Stimulated activated CD4-positive, alpha-beta T cell treated with anti-CD3 and anti-CD28 coated beads, Interleukin-15, amount 100 ng/mL, for 1 hour (primary cell): ENCODE measurements at places on chromosomes 16 and 17.
A peak's percentile ranks its signal among the peaks of the same experiment; 100 is the strongest.

- no peak for DNase-seq
Measured at GRCh38 chr16:83835586-83836566, 28.1 kb downstream of the HSBP1 start.

GRCh38 chr17:14672830-14673229 is 371.9 kb downstream of the HS3ST3B1 start:
- DNase-seq = no peak

DNA sequence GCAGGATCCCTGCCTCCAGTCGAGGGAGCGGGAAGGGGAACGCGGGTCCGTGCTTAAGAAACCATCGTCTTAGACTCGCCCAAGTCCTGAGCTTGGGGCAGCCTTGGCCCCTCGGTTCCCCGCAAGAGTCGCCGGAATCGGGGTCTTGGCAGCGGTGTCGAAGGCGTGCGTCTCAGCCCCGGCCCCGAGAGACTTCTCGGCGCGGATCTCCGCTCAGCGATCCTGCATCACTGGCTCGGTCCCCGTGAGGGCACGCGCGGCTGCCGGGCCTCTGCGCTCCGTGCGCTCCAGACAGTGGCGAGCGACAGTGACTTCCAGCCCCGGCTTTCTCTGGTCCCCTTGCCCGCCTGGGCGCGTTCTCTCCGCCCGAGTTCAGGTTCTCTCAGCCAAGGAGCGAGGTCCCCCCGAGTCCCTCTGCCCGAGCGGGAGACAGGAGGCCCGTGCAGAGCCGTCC is 380 bp downstream of the HS3ST3A1 start:
- no peak for DNase-seq

GRCh38 chr17:33523577-33523981 is 230.5 kb upstream of the ASIC2 start:
- DNase-seq = no peak

GRCh38 chr17:28384281-28385036 is 13.0 kb downstream of the SARM1 start:
- DNase-seq = peak; percentile 44

GRCh38 chr17:65389949-65390348 is 171.5 kb downstream of the AXIN2 start:
- DNase-seq = no peak

DNA sequence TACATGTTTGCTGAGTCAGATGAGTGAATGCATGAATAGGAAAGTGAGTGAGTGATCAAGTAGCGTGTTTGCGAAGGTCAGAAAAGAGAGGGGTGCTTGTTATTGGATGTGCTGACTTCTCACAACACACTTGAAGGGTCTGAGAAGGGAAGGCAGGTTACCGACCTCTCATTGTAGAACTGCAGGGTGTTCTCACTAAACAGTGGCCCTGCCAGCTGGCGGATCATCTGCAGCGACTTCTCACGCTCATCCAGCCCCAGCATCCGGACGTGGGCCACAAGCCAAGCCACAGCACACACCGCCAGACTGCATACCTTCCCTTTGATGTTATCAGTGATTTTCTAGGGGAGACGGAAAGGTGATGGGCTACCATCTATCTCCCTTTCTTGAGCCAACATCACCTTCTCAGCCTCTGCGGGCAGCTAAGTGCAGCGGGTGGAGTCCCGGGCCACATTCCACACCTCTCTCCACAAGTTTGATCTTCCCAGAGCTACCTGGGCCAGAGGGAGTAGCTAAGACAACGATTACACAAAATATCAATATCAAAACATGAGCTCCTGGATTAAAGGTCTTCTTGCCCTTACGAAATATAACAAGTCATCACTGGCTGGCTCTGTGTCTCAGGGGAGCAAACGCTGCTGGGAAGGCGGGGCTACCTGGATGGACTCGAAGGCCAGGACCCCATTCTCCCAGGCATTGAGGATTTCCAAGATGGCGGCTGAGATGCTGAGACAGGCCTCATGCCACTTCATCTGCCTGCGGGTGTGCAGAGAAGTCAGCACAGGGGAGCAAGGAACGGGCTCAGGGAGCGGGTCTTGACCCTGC is 11.0 kb downstream of the CSF3 start:
- no peak for DNase-seq

GRCh38 chr16:54939510-54940278 is 9.0 kb downstream of the IRX5 start:
- no peak for DNase-seq

- DNase-seq = no peak
Measured at GRCh38 chr17:43713494-43714162, 45.0 kb downstream of the SOST start.

- DNase-seq = no peak
Measured at GRCh38 chr16:27452569-27453493, 50.9 kb downstream of the IL21R start.

GRCh38 chr17:69961501-69962145 is 113.4 kb upstream of the KCNJ16 start:
- DNase-seq = no peak

GRCh38 chr17:78715000-78715771 is 66.9 kb downstream of the CYTH1 start:
- DNase-seq = no peak

GRCh38 chr16:19687279-19687678 is 30.7 kb downstream of the KNOP1 start:
- DNase-seq = no peak

GRCh38 chr17:50430821-50431618 is 5.0 kb downstream of the ACSF2 start:
- no peak for DNase-seq

DNA sequence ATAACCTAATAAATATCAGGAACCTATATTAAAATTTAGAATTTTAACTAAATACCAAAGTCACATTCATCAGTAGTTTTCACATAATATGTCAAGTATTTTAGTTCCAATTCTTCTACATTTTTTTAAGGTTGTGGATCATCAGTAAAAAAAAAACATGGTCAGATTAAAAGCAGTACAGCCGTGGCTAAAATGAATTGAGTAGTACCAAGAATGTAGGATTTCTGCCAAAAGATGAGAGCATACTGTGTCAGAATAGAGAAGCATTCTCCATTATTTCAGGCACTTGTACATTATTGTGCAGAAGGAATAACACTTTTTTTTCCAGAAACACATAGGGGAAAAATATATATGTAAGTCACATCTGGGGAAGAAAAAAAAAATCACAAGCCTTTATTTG is 1176.1 kb downstream of the CDH11 start:
- no peak for DNase-seq

DNA sequence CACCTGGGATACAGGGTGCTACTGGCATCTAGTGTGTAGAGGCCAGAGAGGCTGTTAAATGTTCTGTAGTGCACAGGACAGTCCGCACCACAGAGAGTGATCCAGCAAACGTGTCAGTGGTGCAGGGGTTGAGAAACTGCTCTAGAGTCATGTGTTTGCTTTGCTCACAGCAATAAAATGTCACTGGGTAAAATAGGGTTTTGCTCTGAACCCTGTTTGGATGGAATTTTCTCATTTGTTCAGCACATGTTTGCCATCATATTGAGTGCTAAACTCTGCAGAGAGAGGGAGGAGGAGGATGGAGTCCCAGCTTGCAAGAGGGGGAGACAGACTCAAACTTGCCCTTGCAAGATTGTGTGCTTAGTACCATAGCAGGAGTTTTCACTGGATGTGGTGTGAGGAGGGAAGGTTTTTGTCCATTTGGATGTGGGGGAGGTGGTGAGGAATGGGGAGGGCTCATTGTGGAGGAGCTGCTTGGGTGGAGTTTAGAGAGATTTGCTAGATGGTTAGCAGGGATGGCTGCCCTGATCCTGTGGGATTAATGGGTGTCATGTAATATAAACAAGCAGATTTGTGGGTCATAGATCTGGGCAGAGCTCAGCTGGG is 11.8 kb downstream of the PLCG2 start:
- no peak for DNase-seq

- DNase-seq = no peak
Measured at GRCh38 chr16:85129876-85130704, 17.8 kb upstream of the CIBAR2 start.

- no peak for DNase-seq
Measured at GRCh38 chr16:87919681-87919994, 16.7 kb downstream of the CA5A start.
